Aortic smooth muscle cell (primary cell): ENCODE measurements at places on chromosomes 11 and 22. TPM values are rescaled to one million over a fixed set of nuclear protein-coding genes. Genes with fewer than 3 reads are reported as not detected.

BATF2 gene
- 0.26 and 0.81 TPM in 2 replicates for total RNA-seq

PGA5 gene
- 0.13 TPM in 1 of 2 replicates, not detected in the other for total RNA-seq

NFAM1 gene
- total RNA-seq = under 0.01 TPM in 1 of 2 replicates, not detected in the other

SCGB1A1 gene
- not detected in 2 replicates for total RNA-seq

STK33 gene
- total RNA-seq = 0.12 and 0.26 TPM in 2 replicates

OR4A47 gene
- not detected in 2 replicates for total RNA-seq

ASPHD2 gene
- total RNA-seq = 1.8 TPM in 2 replicates

C11orf16 gene
- not detected in 2 replicates for total RNA-seq

KCNQ1 gene
- not detected in 2 replicates for total RNA-seq

FAM89B gene
- total RNA-seq = 19.4 and 22.1 TPM in 2 replicates

FAM181B gene
- total RNA-seq = not detected in 2 replicates

CHORDC1 gene
- 20.6 and 24.2 TPM in 2 replicates for total RNA-seq

TNNT3 gene
- 0.25 and 0.26 TPM in 2 replicates for total RNA-seq

GRIA4 gene
- 0.12 and 1.3 TPM in 2 replicates for total RNA-seq

PRRG4 gene
- 0.06 and 0.13 TPM in 2 replicates for total RNA-seq

KRTAP5-11 gene
- total RNA-seq = not detected in 2 replicates

SPTBN2 gene
- total RNA-seq = 1.2 and 3.2 TPM in 2 replicates

PMM1 gene
- 16.2 and 23.6 TPM in 2 replicates for total RNA-seq

CNTN5 gene
- total RNA-seq = 1.4 and 1.5 TPM in 2 replicates

KDM2A gene
- total RNA-seq = 34.6 and 38.3 TPM in 2 replicates

SLC22A8 gene
- not detected in 2 replicates for total RNA-seq

PLAAT5 gene
- not detected in 2 replicates for total RNA-seq

RIC8A gene
- total RNA-seq = 161 and 178 TPM in 2 replicates

AKIP1 gene
- 37.7 and 41.3 TPM in 2 replicates for total RNA-seq

SYT8 gene
- 0.26 TPM in 1 of 2 replicates, not detected in the other for total RNA-seq

KRTAP5-1 gene
- not detected in 2 replicates for total RNA-seq

PDE2A gene
- 1.2 and 2.9 TPM in 2 replicates for total RNA-seq

OR51G2 gene
- total RNA-seq = not detected in 2 replicates

SCGB1C1 gene
- not detected in 2 replicates for total RNA-seq

KCNJ11 gene
- total RNA-seq = not detected in 2 replicates

BIRC3 gene
- 0.68 and 0.92 TPM in 2 replicates for total RNA-seq

F2 gene
- total RNA-seq = not detected in 2 replicates

DDI1 gene
- total RNA-seq = not detected in 2 replicates
